ENCODE measurements at places on chromosomes 13 and 19.
A peak's percentile ranks its signal among the peaks of the same experiment; 100 is the strongest.

- H3K36me3 ChIP-seq: no peaks in the 10 kb centered on the region
- H3K4me1 ChIP-seq: no peaks in the 10 kb centered on the region
- no peak for DNase-seq
- peaks cover 25% of the 10 kb centered on the region for H3K27me3 ChIP-seq
Measured at GRCh38 chr19:42693760-42694350, 46.4 kb downstream of the PSG3 start.

GRCh38 chr13:73535341-73535740, 476.5 kb downstream of the KLF5 start:
- no peak overlapping the region for H3K4me3 ChIP-seq
- no peak for DNase-seq
- no peak overlapping the region for H3K27ac ChIP-seq
- no peaks in the 10 kb centered on the region for H3K4me1 ChIP-seq
- no peaks in the 10 kb centered on the region for H3K36me3 ChIP-seq
- peaks cover 2% of the 10 kb centered on the region for H3K27me3 ChIP-seq

GRCh38 chr13:97434397-97435201, 630 bp downstream of the RAP2A start:
- peaks cover 10% of the 10 kb centered on the region for H3K36me3 ChIP-seq
- peaks cover 31% of the 10 kb centered on the region for H3K4me1 ChIP-seq
- peak; percentile 66 for DNase-seq
- H3K27me3 ChIP-seq: peaks cover 4% of the 10 kb centered on the region

DNA sequence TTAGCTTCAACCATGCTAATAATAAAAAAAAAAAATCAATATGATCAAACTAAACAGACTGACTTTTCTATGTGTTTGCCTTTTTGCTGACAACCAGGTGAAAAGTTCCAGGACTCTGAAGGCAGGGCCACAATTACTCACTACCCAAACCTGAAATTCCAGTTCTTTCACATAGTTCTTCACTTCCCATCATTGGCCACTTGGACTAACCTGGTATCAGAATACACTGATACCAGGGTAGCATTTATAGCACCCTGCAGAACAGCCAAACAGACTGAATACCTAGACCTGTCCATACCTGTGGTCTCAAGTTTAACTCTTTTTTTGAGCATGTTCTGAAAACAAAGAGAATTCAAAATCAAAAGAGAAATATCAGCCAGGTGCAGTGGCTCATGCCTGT, 25.1 kb downstream of the ELF1 start:
- peaks cover 76% of the 10 kb centered on the region for H3K4me1 ChIP-seq
- H3K27ac ChIP-seq: peak overlapping the region; percentile 84
- no peaks in the 10 kb centered on the region for H3K27me3 ChIP-seq

- H3K27me3 ChIP-seq: no peaks in the 10 kb centered on the region
- peaks cover 7% of the 10 kb centered on the region for H3K36me3 ChIP-seq
- no peak overlapping the region for H3K4me3 ChIP-seq
- no peak overlapping the region for H3K27ac ChIP-seq
Measured at GRCh38 chr13:45198924-45199323, 1.9 kb downstream of the KCTD4 start.

- no peak overlapping the region for H3K4me3 ChIP-seq
- DNase-seq: no peak
- no peak overlapping the region for H3K27ac ChIP-seq
- peaks cover 39% of the 10 kb centered on the region for H3K4me1 ChIP-seq
- no peaks in the 10 kb centered on the region for H3K27me3 ChIP-seq
Measured at GRCh38 chr13:51827254-51827653, 17.7 kb downstream of the TMEM272 start.

DNA sequence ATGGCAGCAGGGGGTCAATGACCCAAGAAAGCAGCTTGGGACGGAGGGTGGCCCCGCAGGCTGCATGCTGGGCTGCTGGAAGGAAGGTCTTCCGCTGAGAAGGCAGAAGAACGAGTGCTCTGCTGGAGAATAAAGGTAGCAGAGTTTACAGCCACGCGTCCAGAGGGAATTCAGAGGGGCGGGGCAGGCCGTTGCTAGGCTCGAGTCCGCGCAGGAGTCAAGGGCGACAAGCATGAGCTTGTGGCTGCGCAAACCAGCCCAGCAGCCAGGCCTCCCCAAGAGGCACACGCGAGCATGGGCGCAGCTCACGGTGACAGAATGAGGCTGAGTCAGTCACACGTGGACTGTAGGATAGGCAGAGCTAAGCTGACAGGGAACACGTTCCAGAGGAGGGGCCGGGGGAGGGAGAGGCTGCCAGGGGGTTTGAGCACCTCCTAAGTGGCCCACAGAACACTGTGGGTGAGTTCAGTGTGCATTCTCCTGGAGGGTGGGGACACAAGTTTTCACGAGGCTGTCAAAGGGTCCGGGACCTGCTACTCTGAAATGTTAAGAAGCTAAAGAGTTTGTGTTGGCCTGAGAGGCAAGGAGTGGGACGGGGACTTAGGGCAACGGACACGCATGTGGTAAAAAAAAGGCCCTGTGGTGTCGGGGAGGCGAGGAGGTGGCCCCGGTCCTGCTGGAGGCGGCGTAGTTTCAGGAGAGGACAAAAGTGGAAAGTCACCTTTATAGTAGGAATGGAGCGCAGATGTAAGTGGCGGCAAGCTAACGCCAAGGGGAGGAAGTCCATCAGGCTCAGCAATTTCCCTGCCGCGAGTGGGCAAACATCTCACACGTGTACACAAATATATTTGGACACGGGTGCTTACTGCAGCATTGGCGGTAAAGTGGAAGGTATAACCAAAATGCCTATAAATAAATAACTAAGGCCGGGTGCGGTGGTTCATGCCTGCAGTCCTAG, 17.7 kb downstream of the RFX2 start:
- peaks cover 7% of the 10 kb centered on the region for H3K4me1 ChIP-seq
- H3K36me3 ChIP-seq: no peaks in the 10 kb centered on the region
- no peak for DNase-seq
- H3K4me3 ChIP-seq: no peak overlapping the region

- peaks cover 44% of the 10 kb centered on the region for H3K4me1 ChIP-seq
- H3K27ac ChIP-seq: peak overlapping the region; percentile 96
- H3K36me3 ChIP-seq: peaks cover 2% of the 10 kb centered on the region
- DNase-seq: no peak
Measured at GRCh38 chr19:45170146-45171106, 7.6 kb downstream of the TRAPPC6A start.

DNA sequence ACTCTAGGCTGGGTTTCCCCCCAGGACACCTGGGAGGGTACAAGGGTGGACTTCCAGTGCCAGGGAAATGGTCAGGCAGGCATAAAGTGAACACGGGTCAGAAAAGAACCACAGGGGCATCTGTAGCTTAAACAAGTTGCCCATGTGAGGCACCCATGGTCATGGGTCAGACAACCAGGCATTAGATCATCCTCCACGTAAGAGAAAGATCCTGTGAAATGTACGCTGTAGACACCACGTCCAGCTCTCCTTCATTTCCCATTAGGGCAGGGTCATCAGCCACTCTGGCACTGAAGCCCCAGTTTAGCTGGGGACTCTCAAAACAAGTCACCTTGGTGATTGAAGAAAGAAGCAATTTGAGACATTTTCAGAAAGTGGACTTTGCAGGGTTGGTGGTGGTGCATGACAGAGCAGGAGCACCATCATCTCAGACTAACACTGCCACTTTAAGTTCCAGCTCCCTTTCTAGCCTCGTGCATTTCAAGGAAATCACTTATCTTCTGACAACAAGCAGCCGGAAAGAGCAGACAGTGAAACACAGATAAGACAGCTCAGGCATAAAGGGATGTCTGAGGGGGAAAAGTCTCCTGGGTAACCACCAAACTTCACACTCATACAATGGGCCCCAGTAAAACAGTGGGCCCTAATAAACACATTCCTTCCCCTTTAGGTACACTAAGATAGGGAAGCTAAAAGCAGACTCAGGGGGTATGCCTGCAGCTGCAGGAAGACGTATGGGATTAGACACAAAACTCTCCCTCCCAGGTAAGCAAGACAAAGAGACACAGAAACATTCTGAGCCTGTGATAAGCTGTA, 16.1 kb upstream of the SIGLEC6 start:
- no peak overlapping the region for H3K4me3 ChIP-seq
- peak overlapping the region; percentile 42 for H3K27ac ChIP-seq
- H3K4me1 ChIP-seq: peaks cover 55% of the 10 kb centered on the region

- H3K36me3 ChIP-seq: peaks cover 6% of the 10 kb centered on the region
- peak overlapping the region; percentile 61 for H3K4me3 ChIP-seq
- H3K27ac ChIP-seq: peak overlapping the region; percentile 81
- H3K27me3 ChIP-seq: peaks cover 46% of the 10 kb centered on the region
- DNase-seq: peak; percentile 67
Measured at GRCh38 chr19:54532528-54532927, 29.9 kb downstream of the LAIR2 start.

DNA sequence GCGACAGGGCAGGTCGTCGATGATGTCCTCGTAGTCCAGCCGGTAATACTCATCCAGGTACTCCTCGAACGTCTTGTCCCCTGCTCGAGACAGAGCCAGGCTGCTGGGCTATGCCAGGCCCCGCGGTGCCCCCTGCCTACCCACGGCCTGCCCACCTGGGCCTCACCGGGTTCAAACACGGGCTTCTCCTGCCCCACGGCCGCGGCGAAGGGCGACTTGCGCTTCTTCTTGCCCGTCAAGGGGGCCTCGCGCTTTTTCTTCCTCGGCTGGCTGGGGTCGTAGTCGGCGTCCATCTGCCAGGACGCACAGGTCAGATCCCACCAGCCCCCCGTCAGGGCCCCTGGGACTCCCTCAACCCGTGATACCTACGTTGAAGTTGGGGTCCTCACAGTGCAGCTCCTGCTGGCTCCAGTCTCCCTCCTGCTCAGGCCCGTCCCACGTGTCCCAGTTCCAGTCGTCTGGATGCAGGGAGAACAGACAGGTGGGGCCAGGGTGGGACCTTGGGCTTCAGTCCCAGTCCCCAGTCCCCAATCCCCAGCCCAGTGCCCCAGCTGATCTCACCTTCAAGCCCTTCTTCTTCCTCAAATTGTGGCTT, 8.1 kb downstream of the KRI1 start:
- no peaks in the 10 kb centered on the region for H3K27me3 ChIP-seq
- peaks cover 40% of the 10 kb centered on the region for H3K4me1 ChIP-seq
- H3K36me3 ChIP-seq: peaks cover 61% of the 10 kb centered on the region
- no peak overlapping the region for H3K4me3 ChIP-seq

GRCh38 chr13:45847554-45848224, 3.9 kb downstream of the SIAH3 start:
- no peak overlapping the region for H3K4me3 ChIP-seq
- H3K4me1 ChIP-seq: peaks cover 40% of the 10 kb centered on the region
- no peaks in the 10 kb centered on the region for H3K36me3 ChIP-seq
- DNase-seq: peak; percentile 57
- peak overlapping the region; percentile 16 for H3K27ac ChIP-seq

DNA sequence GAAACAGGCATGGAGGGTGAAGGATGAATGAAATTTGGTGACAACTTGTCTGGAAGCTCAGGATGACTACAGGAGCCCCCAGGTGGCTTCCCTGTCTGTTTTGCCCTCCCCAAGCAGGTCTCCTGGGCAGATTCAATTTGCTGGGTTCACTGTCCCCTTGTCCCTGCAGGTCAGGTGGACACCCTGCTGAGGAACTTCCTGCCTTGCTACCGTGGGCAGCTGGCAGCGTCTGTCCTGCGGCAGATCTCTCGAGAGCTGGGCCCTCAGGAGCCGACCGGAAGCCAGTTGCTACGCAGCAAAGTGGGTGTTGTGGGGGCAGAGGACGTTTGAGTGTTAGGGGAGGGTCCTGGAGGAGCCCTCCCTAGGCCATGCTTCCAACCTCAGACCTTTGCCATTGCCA, 19.1 kb downstream of the PGLS start:
- no peak for DNase-seq
- H3K4me1 ChIP-seq: peaks cover 6% of the 10 kb centered on the region
- H3K27ac ChIP-seq: no peak overlapping the region
- no peak overlapping the region for H3K4me3 ChIP-seq
- H3K36me3 ChIP-seq: peaks cover 2% of the 10 kb centered on the region

GRCh38 chr13:79477968-79478367, 3.0 kb upstream of the NDFIP2 start:
- H3K4me1 ChIP-seq: peaks cover 24% of the 10 kb centered on the region
- peaks cover 23% of the 10 kb centered on the region for H3K36me3 ChIP-seq
- no peak for DNase-seq
- no peak overlapping the region for H3K4me3 ChIP-seq
- peaks cover 12% of the 10 kb centered on the region for H3K27me3 ChIP-seq

DNA sequence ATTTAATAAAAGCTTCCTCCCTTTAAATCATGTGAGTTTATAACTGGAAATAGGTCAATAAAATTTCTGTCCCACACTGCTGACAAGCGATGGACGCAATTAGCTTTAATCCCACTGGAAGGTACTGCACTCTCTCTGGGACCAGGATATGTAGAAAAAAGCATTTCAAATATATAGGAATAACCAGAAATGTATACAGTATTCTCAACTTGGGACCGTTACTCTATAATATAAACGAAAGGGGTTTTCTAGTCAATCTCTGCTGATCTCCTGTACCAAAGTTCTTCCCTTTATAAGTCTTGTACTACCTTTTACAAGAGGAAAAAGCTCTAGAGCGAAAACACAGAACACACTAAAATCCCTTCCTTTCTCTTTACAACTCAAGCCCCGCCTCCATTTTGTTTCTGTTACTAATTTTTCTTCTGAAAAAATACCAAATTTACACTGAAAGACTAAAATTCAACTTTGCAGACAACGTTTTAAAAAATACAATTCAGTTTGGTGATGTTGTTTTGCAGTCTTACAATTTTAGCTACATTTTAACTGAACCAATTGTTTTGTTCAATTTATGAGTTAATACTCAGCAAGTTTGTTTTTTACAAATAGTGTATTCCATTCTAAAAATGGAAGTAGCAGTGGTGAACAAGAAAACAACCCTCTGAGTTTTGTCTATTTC, 1.7 kb upstream of the USPL1 start:
- H3K4me1 ChIP-seq: peaks cover 18% of the 10 kb centered on the region
- no peaks in the 10 kb centered on the region for H3K27me3 ChIP-seq
- H3K27ac ChIP-seq: no peak overlapping the region
- H3K4me3 ChIP-seq: no peak overlapping the region

Data from activated CD8-positive, alpha-beta memory T cell treated with anti-CD3 and anti-CD28 coated beads, Interleukin-2, amount 10 ng/mL, durations not matched to agents 7 days and 5 days (primary cell).